ENCODE measurements at places on chromosomes 7 and 10.
A peak's percentile ranks its signal among the peaks of the same experiment; 100 is the strongest.

DNA sequence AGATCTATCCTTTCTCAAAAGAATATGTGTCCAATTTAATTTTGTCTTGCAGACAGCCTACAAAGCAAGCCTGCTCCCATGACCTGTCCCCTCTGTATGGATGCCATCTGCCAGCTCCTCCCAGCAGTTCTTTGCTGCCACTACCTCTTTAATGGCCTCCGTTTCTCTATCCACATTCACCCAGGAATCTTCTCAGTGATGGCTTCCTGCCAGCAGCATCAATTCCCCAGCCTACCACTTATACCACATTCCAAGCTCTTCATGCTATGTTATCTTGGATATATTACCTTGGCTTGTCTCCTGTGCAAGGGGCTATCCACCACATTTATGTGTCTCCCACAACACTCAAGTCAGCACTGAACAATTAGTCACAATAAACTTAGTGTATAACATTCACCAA is 133.2 kb downstream of the VPS50 start:
- no peak for DNase-seq

GRCh38 chr10:125156739-125157480 is 3.5 kb downstream of the CTBP2 start:
- DNase-seq, result no peak

DNA sequence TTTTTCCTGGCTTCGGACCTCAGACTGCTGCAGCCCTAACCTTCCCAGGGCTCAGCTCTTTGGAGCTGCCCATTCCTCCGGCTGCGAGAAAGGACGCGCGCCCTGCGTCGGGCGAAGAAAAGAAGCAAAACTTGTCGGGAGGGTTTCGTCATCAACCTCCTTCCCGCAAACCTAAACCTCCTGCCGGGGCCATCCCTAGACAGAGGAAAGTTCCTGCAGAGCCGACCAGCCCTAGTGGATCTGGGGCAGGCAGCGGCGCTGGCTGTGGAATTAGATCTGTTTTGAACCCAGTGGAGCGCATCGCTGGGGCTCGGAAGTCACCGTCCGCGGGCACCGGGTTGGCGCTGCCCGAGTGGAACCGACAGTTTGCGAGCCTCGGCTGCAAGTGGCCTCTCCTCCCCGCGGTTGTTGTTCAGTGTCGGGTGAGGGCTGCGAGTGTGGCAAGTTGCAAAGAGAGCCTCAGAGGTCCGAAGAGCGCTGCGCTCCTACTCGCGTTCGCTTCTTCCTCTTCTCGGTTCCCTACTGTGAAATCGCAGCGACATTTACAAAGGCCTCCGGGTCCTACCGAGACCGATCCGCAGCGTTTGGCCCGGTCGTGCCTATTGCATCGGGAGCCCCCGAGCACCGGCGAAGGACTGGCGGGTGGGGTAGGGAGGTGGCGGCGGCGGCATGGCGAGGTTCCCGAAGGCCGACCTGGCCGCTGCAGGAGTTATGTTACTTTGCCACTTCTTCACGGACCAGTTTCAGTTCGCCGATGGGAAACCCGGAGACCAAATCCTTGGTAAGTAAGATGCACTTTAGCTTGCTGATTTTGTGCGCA is at the start of gene PLXDC2:
TSS of gene PLXDC2 (plus strand) at position 22 of the 820 bp plus-strand sequence.
- peak; percentile 30 for DNase-seq

DNA sequence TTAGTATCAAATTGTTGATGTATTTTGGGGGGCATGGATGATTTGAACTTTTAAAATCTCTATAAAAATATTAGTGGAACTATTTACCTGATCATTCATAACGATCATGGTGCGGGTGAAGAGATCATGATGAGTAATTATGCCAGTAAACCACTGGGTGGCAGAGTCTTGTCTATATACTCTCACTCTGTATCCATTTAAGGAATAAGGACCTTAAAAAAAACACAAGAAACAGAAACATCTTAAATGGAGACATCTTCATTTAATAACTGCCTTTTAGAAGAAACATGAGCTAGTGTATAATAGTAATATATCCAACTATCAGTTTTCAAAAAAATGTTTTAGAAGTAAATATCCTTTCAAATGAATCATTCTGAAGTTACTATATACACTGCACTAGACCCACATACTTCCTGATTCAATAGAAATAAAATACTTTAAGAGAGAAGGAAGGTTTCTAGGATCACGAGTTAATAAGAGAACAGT is 84.0 kb downstream of the NRBF2 start:
- DNase-seq, result peak; percentile 34

GRCh38 chr7:1459512-1459892 is 232 bp upstream of the MICALL2 start:
- DNase-seq, result peak; percentile 96

- DNase-seq, result no peak
These were observed 233.8 kb upstream of the GRB10 start for GRCh38 chr7:51016546-51016945.

GRCh38 chr7:106273009-106273668 is 11.6 kb downstream of the NAMPT start:
- no peak for DNase-seq

DNA sequence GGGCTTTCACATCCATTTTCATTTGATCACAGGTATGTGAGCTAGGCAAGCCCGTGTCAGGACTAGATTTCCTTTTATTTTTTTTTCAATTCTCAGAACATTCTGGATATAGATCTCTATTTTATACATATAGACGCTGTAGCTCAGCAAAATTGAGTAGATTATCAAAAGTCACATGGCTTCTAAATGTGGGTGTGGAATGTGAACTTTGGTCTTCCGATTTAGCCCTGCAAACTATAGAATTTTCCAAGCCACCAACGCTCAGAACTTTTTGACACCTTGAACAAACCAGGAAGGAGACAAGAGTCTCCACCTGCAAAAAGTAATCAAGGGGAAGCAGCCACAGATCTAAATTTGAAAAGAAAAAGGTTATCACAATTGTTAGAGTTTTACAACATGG is 15.9 kb upstream of the FFAR4 start:
- DNase-seq, result no peak

- no peak for DNase-seq
These were observed 2.0 kb downstream of the CPA2 start for GRCh38 chr7:130268463-130269317.

- no peak for DNase-seq
These were observed 79.1 kb upstream of the BTBD16 start for GRCh38 chr10:122191936-122192541.

DNA sequence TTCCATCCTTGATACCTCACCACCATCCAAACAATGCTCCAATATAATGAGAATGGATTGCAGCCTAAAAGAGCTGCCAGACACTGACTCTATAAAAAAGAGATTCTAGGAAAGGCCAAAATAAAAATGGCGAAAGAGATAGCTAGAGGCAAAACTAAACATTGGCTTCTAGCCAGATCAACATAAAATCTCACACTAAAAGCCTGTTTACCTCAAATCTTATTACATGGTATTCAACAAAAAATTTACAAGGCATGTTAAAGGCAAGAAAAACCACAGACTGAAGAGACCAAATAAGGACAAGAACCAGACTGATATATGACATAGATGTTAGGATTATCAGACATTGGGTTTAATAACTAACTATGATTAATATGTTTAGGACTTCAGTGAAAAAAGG is 1127.0 kb downstream of the DNAJB9 start:
- DNase-seq, result no peak

DNA sequence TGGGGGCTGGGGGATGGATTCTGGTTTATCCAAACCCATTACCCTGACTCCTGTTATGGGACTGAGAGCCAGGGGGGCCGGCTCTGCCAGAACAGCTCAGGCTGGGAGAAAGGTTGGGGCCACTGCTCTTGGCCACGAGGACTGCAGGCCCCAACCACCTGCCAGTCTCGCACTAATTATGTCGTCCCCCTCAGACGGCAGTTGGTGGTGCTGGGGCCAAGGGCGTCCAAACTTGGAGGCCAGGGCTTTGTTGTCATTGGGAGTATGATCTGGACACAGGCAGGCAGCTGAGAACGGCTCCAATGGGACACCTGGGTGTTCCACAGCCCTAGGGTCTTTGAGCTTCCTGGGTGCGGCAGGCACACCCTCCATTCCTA is 34.7 kb downstream of the DRGX start:
- no peak for DNase-seq

DNA sequence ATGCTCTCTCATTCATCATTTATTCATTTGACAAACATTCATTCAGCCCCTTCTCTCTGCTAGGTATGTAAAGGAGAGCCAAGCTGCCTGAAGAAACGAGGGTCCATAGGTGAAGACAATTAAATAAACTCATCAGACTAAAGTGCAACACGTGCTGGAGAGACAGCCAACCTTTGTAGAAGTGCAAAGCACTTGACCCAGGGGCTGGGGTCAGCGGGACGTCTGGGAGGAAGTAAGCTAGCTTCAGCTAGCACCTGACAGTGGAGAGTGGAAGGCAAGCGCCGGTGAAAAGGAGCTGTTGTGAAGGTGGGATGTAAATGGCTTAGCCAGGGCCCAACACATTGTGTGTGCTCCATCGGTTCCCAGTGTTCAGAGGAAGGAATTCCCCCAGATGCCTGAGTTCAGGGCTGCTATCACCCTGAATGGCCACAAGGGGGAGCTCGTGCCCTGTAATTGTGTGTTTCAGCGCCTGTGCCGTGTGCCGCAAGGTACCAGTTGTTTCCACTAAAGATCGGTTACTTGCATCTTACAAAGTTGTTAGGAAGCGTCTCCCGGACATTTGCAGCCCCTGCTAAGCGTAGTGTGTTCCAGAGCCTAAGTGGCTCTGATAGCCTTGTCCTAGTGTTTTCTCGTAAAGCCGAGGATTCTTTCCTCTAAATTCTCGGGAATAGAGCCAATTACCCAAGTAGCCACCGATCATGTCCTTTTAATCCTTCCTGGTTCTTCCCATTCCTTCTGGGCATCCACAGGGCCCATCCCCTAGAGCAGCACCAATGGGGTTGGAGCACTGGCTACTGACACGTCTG is 30.6 kb downstream of the TLX1 start:
- peak; percentile 67 for DNase-seq

- no peak for DNase-seq
These were observed 30.3 kb downstream of the ZNF775 start for GRCh38 chr7:150409300-150410030.

DNA sequence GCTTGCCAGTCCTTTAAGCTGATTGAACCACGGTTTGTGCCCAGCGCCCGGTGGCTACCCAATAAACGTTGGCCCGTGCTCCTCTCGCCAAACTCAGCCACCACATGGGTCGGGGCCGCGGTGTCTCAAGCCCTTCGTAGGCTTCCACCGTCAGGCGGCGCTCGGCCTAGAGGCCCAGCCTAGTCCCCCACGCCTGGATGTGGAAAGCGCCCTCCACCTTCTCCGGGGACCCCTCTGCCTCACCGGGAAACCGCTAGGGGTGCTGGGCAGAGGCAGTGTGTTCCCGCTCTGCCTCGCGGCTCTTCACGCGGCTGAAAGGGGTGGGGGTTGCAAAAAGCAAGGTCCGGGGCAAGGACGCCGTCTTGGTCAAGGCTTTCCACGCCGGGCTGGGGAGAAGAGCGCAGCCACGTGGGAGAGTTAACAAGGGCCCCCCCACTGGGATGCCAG is 29.8 kb downstream of the LEP start:
- no peak for DNase-seq

- DNase-seq, result no peak
These were observed 115.1 kb downstream of the PKD1L1 start for GRCh38 chr7:47833211-47833610.

DNA sequence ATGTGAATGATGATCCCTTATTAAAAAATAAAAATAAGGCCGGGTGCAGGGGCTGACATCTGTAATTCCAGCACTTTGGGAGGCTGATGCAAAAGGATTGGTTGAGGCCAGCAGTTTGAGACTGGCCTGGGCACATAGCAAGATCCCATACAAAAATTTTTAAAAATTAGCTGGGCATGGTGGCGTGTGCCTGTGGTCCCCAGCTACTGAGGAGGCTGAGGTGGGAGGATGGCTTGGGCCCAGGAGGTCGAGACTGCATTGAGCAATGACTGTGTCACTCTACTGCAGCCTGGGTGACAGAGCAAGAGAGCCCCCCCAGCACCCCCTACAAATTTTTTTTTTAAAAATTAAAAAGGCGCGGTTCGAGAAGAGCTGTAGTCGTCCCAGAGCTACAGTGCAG is 1.2 kb upstream of the BRI3 start:
- no peak for DNase-seq

- DNase-seq, result no peak
These were observed 86.4 kb upstream of the RNF148 start for GRCh38 chr7:122789156-122789555.

DNA sequence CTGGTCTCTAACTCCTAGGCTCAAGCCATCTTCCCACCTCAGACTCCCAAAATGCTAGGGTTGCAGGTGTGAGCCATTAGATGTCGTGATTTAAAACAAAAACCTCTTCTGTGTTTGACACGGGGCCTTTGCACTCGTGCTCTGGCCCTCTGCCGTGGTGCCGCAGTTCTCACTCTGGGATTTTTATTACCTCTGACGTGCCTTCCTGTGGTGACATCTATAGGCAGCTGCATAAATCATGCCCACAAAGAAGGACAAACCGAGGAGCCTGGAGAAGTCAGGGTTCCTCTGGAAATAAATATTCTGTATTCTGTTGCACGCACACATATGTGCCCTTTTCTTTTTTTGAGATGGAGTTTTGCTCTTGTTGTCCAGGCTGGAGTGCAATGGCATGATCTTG is 25.9 kb upstream of the OCM start:
- no peak for DNase-seq

DNA sequence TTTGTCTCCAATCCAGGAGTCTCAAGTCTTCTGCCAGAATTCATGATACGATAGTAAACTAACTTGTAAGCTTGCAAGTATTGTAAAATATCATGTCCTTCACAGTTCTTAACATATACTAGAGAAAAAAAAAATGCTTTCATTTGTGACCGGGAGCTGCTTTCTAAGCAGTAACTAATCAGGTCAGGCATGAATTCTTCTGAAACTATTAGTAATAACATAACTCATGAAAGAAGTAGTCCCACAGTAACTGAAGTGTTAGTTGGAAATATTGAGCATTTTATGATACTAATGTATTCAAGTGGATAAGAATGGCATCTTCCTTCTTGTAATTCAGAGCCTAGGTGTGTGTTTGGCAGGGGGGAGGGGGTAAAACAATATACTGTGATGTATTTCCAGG is 665.6 kb downstream of the DNAJB9 start:
- DNase-seq, result no peak

- no peak for DNase-seq
These were observed 156.7 kb upstream of the NPVF start for GRCh38 chr7:25384788-25385505.
